ENCODE measurements at places on chromosomes 4 and X. TPM values are rescaled to one million over a fixed set of nuclear protein-coding genes. Genes with fewer than 3 reads are reported as not detected.

The PABPC1L2B gene
- total RNA-seq: not detected

The CXCL8 gene
- total RNA-seq: 5.6 TPM

The COX7B gene
- 501 TPM for total RNA-seq

The SSX3 gene
- not detected for total RNA-seq

The FREM3 gene
- not detected for total RNA-seq

The EBP gene
- total RNA-seq: 254 TPM

The DDX3X gene
- 72.8 TPM for total RNA-seq

The HERC5 gene
- 0.17 TPM for total RNA-seq

The TCEANC gene
- total RNA-seq: 1.3 TPM

The GAGE12H gene
- not detected for total RNA-seq

The FATE1 gene
- total RNA-seq: not detected

The CPZ gene
- 0.74 TPM for total RNA-seq

The LNX1 gene
- total RNA-seq: 0.59 TPM

The EXOC1L gene
- total RNA-seq: not detected

The SUPT20HL2 gene
- not detected for total RNA-seq

The PFKFB1 gene
- total RNA-seq: 0.45 TPM

The CITED1 gene
- total RNA-seq: not detected

The PITX2 gene
- 0.30 TPM for total RNA-seq

The IDUA gene
- 1.0 TPM for total RNA-seq

The ASB12 gene
- 0.17 TPM for total RNA-seq

The ACE2 gene
- not detected for total RNA-seq

The WDR17 gene
- total RNA-seq: 1.3 TPM

The LIMCH1 gene
- total RNA-seq: 0.34 TPM

The F8A2 gene
- not detected for total RNA-seq

The CORIN gene
- 2.4 TPM for total RNA-seq

The RIPPLY1 gene
- not detected for total RNA-seq

The ADAM29 gene
- total RNA-seq: not detected

The PARM1 gene
- 0.15 TPM for total RNA-seq

The SHROOM2 gene
- total RNA-seq: 13.3 TPM

The FAM133A gene
- total RNA-seq: not detected

The SH3TC1 gene
- 3.5 TPM for total RNA-seq

The TDO2 gene
- total RNA-seq: 1.0 TPM

The BMPR1B gene
- under 0.01 TPM for total RNA-seq

The LEF1 gene
- total RNA-seq: 3.7 TPM

The GDPD2 gene
- not detected for total RNA-seq

The AFM gene
- total RNA-seq: not detected

The PAGE5 gene
- total RNA-seq: not detected

The PDE6B gene
- total RNA-seq: 2.5 TPM

The SLBP gene
- total RNA-seq: 83.6 TPM

The DCAF8L2 gene
- not detected for total RNA-seq

The HPGDS gene
- total RNA-seq: not detected
